ENCODE measurements at places on chromosomes 11 and 22.
A peak's percentile ranks its signal among the peaks of the same experiment; 100 is the strongest.

DNA sequence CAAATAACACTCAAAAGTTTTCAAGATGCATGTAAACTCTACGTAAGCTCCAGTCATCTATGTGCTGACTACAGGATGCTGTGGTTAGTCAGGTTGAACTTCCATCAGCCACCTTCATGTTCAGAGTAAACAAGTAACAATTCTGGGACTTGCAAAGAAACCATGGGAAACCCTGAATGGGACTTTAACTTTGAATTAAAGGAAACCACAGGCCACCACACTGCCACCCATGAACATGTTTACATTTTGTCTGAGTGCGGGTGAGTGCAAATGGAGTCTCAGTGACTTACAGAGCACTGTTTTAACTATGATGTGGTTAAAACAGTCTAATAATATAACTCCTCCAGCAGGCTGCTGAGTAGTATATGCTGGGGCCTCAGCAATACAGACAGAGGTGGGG, 12.9 kb upstream of the SYTL2 start:
- no peak for DNase-seq

- DNase-seq, result no peak
Measured at GRCh38 chr11:64247729-64248531, 1.2 kb upstream of the PPP1R14B start.

- DNase-seq, result no peak
Measured at GRCh38 chr11:111957663-111958444, 20.7 kb downstream of the DIXDC1 start.

DNA sequence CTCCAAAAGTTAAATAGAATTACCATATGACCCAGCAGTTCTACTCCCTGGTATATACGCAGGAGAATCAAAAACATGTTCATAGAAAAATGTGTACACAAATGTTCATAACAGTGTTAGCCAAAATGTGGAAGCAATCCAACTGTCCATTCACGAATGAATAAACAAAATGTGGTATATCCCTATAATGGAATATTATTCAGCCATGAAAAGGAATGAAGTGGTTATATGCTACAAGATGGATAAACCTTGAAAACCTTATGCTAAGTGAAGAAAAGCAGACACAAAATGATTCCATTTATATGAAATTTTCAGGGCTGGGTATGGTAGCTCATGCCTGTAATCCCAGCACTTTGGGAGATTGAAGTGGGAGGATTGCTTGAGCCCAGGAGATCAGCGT, 16.1 kb downstream of the POLD4 start:
- no peak for DNase-seq

GRCh38 chr11:12717851-12718291, 43.6 kb downstream of the TEAD1 start:
- DNase-seq, result peak; percentile 39

- DNase-seq, result no peak
Measured at GRCh38 chr11:68889948-68890446, 13.6 kb downstream of the MRPL21 start.

GRCh38 chr11:12864316-12865156, 144.6 kb upstream of the RASSF10 start:
- no peak for DNase-seq

GRCh38 chr22:46084943-46085827, 65.1 kb upstream of the PPARA start:
- no peak for DNase-seq

GRCh38 chr11:100827934-100828661, 141.0 kb downstream of the ARHGAP42 start:
- no peak for DNase-seq

DNA sequence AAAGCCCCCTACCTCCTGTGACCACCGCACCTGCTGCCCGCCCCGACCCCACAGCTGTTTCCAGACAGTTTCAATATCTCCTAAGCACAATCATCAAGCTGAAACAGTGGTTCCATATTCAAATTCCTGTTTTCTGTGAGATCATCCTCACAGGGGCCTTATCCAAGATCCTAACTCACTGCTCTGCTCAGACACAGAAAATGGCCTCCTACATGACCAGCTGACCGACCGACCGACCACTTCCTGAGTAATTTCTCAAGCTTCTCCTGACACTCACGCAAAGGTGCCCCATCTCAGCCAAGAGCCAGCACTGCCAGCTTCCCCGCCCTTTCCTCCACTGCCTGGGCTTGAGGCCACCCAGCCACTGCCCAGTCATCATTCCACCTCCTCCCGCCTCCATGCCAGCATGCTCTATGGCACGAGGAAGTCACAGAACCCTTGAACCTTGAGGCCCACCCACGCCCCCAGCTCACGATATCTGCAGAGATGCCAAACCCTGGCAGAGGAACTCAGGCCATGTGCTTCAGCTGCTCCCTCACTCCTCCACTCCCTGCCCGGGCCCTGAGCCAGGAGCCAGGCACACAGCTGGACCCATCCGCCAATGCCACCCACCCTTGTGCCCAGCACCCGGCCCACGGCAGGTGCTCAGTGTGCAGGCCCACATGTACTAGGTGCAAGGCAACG, 14.0 kb downstream of the KIAA0930 start:
- no peak for DNase-seq

DNA sequence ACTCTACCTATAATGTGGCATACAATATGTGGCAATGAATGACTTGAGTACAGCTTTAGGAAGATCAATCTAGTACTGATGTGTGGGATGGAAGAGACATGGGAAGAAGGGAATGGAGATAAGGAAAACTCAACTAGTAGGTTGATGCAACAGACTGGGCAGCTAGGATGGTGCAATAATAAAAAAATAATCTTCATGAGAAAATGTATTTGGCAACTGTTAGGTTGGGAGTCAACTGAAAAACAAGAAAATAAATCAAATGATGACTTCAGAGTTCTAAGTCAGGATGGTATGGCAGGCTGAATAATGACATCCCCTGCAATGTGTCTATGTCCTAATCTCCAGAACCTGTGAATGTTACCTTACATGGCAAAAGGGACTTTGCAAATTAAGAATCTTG, 236.8 kb upstream of the PITPNB start:
- DNase-seq, result no peak

DNA sequence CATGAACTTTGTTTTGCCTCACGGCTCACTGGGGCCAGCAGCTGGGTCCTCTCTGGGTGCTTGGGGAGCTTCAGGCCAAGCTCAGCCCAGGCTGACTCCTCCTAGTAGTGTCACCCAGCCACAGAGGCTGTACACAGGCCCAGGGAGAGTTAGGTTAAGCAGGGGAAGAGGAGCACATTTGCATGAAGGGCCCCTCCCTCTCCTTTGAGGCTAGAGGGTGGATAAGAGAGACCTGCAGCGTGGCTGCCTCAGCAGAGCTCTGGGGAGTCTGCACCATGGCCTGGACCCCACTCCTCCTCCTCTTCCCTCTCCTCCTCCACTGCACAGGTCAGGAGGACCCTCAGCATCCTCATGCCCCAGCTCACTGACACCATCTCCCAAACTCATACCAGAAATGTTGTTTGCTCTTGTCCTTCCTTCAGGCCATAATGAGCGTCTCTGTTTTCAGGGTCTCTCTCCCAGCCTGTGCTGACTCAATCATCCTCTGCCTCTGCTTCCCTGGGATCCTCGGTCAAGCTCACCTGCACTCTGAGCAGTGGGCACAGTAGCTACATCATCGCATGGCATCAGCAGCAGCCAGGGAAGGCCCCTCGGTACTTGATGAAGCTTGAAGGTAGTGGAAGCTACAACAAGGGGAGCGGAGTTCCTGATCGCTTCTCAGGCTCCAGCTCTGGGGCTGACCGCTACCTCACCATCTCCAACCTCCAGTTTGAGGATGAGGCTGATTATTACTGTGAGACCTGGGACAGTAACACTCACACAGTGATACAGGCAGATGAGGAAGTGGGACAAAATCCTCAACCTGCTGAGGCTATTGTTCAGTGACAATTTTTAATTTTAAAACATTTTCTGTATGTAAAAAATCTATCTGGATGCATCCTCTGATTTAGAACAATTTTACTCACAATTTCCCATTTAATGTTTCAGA, 82.4 kb upstream of the VPREB1 start:
- DNase-seq, result no peak

DNA sequence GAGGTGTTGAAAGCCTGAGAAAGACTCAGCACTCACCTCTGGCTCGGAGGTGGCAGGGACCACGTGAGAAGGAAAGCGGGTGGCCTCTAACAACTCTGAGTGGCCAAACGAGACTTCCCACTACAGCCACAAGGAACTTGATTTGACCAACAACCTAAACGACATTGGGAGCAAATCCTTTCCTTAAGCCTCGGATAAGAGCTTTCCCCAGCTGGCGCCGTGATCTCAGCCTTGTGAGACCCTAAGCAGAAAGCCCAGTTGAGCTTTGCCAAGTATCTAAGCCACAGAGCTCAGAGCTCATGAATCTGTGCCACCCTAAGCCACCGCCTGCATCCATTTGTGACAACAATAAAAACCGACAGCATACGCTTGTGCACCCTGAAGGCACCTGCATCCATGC, 636.0 kb downstream of the TBC1D22A start:
- no peak for DNase-seq

DNA sequence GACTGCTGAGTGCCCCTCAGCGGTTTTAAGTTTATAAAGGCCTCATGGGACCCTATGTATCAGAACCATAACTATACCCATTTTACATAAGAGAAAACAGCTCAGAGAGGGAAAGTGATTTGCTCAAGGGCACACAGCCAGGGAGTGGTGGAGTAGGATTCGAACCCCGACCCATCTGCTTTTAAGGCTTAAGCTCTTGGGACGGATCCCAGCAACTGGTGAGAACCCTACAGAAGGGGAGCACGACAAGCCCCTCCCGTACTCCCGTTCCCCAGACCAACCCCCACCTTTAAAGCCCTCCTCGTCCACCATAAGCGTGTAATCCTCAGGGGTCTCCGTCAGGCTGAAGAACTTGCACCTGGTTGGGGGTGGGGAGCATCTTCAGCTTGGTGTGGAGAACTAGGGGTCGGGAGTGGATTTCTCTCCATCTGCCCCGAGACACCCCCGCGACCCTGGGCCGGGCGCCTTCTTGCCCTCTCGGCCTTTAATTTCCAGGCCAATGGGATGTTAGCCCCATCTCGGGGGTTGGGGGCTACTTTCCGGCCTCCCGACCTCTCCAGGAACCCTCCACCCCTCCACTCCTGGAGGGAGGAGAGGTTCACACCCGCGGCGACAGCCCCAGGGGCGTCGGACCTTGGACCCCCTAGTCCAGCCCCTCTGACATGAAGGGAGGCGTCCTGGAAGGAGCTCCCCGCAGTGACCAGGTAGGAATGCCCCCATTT, 725 bp downstream of the CASTOR1 start:
- DNase-seq, result no peak

GRCh38 chr11:44307340-44308099, 2.4 kb downstream of the ALX4 start:
- DNase-seq, result no peak

DNA sequence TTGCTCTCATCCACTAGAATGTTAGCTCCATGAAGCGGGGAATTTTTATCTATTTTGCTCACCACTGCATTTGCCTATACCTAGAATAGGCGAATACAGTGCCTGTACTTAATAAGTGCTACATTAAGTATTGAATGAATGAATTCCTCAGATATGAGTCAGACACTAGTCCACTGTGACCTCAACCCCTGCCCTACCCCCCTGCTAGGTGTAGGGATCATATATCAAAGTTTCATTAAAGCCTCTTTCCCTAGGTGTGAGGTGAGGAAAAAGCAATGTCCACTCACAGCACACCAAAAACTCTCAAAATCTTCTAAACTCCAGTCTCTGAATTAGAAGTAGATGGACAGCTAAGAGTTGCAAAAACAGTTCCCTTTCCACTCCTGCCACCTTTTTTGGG, 9.8 kb upstream of the PSMA1 start:
- DNase-seq, result no peak

- no peak for DNase-seq
Measured at GRCh38 chr11:130785380-130786116, 130.7 kb downstream of the SNX19 start.

DNA sequence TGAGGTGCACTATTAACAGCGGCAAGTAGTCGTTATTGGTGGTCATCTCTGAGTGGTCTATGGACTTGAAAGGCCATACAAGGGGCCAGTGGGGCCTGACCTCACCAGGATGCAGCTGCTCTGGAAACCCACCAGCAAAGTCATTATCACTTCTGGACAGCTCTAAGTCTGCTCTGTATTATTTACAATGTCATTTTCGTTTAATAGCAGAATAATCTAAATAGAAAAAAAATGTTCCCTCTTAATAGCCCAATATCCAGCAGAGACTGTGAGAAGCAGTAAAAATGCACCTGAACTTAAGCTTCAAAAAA, 85.0 kb upstream of the EED start:
- no peak for DNase-seq

Data from stimulated activated CD8-positive, alpha-beta memory T cell treated with anti-CD3 and anti-CD28 coated beads, Interleukin-7, amount 100 ng/mL, for 48 hours (primary cell).